Jurkat, Clone E6-1 (cell line): ENCODE measurements at places on chromosomes 5 and 9.

DNA sequence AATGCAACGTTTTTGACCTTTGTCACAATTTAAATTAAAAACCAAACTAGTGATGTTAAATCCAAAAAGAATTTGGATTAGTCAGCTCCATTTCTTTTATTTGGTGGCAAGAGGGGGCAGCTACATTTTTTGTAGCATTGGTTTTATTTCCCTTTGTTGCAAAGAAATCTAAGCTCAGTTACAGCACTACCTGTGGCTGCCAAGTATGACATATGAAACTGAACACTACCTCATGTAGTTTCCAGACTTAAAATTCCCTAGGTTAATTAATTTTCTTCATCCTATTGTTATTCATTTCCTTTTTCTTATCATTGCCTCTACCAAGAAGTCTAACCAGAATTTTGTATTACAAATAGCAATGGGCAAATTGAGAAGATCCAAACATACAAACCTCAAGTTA is 393.5 kb downstream of the BRINP1 start:
- DNase-seq: no peak

DNA sequence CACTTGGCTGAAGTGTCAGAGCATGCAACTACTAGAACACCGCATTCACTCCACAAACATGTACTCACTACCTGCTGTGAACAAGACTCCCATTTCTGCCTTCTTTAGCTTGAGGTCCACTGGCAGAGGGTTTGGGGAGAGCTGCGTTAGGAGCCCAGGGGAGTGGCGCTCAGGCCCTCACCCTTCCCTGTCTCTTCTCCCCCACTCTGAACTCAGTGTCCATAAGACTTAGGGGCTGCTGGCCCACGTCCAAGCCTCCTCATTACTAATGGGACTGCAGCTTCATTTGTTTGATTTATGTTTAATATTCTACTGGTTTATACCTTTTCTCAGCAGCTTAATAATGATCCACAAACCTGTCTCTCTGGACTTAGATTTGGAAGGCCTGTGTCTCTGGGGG is 70.9 kb downstream of the HSPA4 start:
- DNase-seq: no peak

DNA sequence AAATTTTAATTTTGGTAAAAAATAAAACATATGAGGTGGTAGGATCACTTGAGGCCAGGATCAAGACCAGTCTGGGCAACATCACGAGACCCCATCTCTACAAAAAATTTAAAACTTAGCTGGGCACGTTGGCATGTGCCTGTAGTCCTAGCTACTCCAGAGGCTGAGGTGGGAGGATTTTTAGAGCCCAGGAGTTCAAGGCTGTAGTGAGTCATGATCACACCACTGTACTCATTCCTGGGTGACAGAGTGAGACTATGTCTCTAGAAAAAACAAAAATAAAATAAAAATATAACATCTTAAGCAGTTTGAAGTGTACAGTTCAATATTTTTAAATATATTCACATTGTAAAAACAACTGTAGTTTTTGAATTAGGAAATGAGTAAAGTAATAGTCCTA is 108.3 kb downstream of the SMIM15 start:
- DNase-seq: no peak

DNA sequence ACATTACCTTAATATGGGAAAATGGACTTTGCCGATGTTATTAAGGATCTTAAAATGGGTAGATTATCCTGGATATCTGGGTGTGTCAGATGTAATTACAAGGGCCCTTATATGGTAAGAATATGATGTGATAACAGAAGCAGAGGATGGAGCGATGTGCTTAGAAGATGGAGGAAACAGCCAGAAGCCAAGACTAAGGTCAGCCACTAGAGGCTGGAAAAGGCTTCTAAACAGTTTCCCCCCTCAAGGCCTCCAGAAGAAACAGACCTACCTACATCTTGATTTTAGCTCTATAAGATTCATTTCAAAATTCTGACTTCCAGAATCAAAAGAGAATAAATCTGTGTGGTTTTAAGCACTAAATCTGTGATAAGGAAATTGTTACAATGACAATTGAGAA is 131.9 kb downstream of the CAAP1 start:
- no peak for DNase-seq

- DNase-seq: peak; percentile 56
Observed at GRCh38 chr5:54021431-54022164, 288.8 kb downstream of the ARL15 start.

DNA sequence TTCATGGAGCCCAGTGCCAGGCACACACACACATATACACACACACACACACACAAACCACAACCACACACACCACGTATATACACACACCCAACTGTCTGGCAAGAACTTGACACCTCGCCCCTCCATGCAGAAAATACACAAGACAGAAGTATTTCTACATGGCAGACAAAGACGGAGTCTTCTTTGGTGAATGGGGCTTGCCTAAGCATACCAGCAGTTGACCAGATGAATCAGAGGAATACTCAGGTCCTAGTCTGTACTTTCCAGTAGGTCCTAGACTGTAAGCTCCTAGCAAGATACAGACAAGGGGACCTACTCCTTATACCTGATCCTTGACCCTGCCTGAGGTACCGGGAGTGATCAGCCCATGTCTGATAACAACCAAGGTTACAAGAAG is 60.1 kb downstream of the SIL1 start:
- no peak for DNase-seq
